ENCODE measurements at places on chromosomes 5 and 9.

DNA sequence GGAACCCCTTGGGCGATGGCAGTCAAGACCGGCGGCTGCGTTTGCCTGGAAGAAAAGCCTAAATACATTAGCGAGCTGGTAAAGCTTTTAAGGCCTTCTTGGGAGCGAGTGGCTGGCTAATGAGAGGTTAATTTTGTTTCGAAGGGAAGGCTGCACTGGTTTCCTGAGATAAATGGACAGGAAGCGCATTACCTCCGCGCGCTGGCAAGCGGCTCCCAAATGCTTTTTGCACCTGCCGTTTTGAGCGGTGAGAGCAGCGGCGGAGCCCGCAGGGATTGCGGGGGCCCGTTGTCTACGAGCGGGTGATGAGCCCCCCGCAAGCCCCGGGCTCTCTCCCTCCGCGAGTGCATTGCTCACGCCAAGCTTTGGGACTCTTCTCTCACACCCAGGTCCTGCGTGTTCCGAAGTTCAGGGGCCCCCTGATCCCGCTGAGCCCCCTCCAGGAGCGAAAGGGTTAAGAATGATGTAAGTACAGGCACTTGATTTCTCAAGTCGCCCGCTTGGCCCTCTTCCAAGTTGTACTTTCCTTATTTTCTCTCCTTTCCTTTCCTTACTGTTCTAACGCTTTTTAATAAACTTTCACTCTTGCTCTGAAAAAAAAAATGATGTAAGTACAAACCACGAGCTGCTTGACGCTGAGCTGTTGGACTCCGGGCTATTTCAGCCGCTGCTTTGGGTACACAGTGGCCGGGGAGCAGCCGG, 3.1 kb upstream of the RGMB start:
- peak; percentile 52 for DNase-seq

DNA sequence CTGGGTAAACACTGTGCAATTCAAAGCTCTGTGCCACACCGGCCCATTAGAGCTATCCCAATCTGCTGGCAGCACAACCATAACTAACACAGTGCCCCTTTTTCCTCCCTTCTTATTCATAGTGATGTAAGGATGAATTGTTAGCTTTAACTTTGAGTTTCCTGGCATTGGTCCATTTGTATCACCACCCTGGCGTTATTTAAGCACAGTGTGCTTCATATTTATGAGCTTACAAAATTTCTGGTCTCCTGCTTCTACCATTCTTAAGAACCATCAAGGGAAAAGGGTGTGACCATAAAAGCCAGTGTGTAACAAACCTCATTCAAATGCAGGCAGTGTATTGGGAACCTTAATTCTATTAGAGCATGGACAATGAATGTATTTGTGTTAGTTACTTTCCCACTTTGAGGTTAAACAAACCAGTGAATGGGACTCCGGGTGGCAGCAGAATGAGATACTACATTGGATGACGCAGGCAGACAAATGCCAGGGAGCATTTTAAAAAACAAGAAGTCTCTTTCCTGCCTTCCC, 222.6 kb downstream of the TMEM161B start:
- DNase-seq: no peak

- no peak for DNase-seq
Measured at GRCh38 chr5:180593446-180594206, 2.3 kb upstream of the SCGB3A1 start.

GRCh38 chr5:2335125-2335732, 416.2 kb downstream of the IRX2 start:
- DNase-seq: no peak

Measured in left renal pelvis (tissue), 4 donors.